ENCODE measurements at places on chromosomes 7 and 10.
A peak's percentile ranks its signal among the peaks of the same experiment; 100 is the strongest.

- no peak for DNase-seq
These were observed 16.3 kb upstream of the HNRNPH3 start for GRCh38 chr10:68315582-68315981.

- DNase-seq: no peak
These were observed 14.5 kb downstream of the CAPZA2 start for GRCh38 chr7:116876664-116877442.

GRCh38 chr7:45130910-45131309, 19.4 kb upstream of the TBRG4 start:
- DNase-seq: no peak

DNA sequence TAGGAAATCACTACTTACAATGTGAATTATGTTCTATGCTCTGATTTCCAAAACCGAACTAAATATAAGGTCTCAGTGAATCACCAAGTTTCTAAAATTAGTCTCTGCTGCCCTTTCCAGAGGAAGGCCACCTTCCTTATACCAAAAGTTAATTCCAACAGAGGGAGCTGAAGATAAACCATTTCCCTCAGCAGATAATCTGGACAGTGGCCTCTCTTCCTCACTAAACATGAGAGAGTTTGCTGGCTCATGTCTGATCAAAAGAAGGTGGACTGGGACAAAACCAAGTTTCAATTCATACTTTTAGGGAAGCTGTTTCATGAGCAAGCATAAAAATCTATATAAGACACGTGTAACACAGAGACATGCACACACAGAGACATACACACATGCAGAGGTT, 6.4 kb downstream of the FEZF1 start:
- no peak for DNase-seq

DNA sequence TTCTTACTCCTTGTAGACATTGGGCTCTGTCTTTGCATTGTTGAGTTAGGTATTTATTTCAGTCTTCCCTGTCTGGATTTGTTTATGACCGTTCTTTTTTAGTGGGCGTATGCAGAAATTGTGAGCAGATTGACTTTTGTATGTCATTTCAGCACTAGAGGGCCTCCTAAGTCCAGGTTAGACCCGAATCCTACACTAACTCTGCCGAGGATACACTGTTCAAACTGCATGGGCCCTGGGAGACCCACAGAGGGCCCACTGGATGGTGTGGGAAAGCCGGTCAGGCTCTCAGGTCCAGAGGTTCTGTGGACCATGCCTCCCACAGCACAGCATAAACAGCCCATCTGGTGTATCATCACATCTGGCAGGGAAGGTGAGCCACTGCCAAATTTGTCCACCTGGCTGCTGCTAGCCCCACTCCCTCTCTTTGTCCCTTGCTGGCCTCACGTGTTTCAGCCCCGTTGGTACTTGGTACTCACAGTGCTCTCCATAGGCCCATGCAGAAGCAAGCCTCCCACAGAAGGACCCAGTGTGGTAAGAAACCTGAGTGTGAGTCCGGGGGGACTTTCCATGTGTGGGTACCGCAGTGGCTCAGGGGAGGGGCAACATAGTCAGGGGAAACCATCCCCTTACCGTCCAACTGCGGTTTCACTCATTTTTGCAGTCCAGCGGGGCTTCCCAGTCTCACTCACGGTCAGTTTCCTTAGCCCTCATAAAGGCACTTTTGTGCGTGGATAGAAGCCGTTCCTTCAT, 112.8 kb downstream of the APBB1IP start:
- no peak for DNase-seq

GRCh38 chr10:132916956-132917666, 25.3 kb downstream of the CFAP46 start:
- no peak for DNase-seq

- no peak for DNase-seq
These were observed 103.1 kb upstream of the RHOBTB1 start for GRCh38 chr10:61047081-61047480.

GRCh38 chr7:108086962-108087361, 43.2 kb downstream of the LAMB4 start:
- DNase-seq: no peak

- no peak for DNase-seq
These were observed 707.9 kb downstream of the AUTS2 start for GRCh38 chr7:70306173-70306572.

DNA sequence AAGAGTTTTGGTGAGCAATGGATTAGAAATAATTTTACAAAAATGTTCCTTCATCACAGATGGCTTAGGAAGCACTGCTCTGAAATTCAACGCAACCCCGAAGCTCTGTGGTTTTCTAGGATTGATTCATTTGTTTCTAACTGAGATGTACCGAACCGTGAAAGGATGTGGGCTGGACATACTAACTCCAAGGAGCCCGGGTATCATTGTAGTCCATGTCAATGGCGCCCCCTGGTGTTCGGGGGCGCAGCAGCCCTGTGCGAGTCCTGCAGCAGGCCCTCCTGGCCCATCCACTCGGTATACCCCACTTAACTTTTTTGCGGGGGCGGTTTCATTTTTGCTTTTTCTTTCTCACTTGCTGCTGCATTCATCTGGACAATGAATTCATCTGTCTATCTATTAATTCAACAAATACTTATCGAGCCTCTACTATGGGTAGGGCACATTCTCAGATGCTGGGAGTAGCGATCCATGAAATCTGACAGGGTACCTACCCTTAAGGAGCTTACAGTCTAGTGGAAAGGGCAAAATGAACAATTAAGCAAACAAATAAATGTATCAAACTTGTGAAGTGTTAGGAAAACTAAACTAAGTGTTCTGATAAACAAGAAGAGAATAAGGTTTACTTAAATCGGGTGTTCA, 25.2 kb upstream of the ITPRID1 start:
- DNase-seq: peak; percentile 36

- no peak for DNase-seq
These were observed 18.5 kb upstream of the ANTXRL start for GRCh38 chr10:46268076-46268881.

DNA sequence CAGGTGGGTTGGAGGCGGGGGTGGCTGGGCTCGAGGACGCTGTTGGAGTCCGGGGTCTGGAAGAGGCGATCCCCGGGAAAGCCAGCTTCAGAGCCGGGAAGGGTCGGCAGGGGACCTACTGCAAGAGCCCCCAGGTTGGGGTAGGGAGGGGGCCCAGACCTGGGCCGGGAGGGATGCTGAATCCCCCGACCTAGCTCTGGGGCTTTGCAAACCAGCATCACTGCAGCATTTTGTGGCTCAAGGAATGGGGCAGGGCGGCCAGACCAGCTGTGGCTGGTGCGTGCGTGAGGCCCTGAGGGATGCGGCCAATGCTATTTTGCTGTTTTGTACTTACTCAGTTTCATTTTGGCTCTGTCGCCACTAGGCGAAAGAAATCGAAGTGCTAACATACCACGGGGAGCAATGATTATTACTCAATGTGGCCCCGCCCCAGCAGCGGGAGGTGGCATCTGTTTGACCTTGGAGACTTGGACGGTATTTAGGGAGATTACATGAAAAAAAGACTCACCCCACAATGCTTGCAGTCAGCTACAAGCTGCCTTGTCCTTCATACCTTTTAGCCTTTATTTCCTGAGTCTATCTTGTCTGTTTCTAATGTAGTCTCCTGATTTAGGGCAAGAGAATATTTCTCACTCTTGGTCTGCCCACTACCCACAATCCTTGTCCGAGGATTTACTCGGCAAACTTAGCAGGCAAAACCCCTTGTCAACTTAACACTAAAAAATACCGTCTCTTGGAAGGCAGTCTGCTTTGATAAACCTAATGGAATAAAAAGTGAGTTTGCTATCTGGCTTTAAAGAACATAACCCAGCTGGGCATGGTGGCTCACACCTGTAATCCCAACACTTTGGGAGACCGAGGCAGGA, 16.2 kb downstream of the HSPB1 start:
- peak; percentile 93 for DNase-seq

GRCh38 chr10:67695555-67695954, 440 bp downstream of the CTNNA3 start:
- no peak for DNase-seq

DNA sequence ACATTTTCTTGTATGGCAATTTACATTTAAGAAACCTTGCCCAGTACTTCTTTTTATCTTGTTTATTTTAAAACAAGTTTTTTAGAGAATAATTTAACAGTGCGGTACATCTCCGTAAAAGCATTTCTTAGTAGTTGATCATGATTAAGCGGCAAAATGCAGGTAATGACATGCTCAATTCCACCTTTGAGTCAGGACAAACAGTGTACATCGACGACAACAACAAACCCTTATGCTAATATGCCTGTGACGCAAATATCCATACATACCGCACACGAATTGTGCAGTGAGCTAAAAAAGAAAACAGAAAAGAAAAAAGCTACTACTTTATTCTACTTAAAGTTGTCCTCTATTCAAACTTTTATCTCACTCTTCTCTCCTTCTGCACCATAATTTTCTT, 1.9 kb downstream of the MAGI2 start:
- DNase-seq: no peak

GRCh38 chr7:71484380-71484779, 352.4 kb downstream of the GALNT17 start:
- DNase-seq: no peak

DNA sequence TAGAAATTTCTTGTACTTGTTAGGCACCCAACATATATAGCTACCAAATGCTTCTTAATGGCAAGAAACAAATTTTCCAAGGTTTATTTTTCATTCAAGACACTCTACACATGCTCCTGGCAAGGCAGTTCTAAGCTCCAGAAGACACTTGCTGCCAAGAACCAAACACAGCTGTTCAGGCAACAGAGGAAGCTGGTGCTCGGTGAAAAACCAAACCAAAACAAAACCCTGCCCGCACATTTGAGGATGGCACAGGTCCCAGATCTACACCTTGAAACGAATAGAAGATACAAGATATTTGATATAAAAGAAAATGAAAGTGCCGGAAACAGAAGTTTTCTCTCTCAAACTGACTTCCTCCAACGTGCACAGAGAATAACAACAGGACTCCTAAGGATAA, 4.9 kb upstream of the DNTT start:
- DNase-seq: no peak

DNA sequence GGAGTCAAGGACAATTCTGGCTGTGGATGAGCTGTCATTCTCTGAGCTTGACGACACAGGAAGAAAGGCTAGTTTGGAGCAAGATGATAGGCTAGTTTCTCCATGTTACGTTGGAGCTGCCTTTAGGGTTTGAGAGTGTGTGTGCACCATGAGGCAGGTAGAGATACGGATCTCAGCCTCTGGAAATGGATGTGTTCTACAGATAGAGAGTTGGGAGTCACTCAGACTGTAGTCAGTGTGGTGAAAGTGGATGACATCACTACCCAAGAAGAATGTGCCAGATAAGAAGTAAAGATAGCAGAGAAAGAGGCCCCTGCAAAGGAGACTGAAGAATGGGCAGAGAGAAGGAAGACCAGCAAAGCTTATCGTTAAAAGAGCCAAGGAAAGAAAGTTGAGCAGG, 42.4 kb downstream of the PNLIPRP3 start:
- DNase-seq: no peak

DNA sequence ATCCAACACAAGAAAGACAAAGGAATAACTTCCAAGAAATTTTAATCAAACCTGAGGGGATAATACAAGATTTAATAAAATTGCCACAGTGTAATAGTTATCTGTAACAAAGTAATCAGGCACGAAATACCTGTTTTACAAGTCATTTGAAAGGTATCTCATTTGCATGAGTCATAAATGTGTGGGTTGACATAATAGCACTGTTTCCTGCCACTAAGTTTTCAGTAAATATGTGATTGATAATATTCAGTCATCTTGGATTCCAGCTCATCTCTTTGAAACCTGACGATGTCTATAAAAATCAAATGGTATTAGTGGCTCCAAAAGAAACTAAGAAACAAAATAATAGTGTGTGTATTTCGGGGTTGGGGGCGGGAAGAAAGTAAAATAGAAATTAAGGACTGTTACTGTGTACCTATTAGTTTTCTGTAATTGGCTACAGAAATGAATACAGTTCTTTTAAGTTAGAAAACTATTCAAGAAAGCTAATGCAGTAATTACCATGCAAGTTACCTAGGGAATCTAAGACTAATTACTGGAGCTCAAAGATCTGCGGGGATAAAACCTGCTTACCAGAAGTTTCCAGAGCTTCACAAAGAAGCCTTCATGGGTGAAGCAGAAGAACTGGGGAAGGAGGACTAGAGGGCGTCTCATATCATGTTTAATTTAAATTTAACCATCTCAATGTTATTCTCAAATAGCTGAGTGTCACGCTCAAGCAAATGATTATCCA, 100.7 kb downstream of the ST8SIA6 start:
- DNase-seq: no peak

DNA sequence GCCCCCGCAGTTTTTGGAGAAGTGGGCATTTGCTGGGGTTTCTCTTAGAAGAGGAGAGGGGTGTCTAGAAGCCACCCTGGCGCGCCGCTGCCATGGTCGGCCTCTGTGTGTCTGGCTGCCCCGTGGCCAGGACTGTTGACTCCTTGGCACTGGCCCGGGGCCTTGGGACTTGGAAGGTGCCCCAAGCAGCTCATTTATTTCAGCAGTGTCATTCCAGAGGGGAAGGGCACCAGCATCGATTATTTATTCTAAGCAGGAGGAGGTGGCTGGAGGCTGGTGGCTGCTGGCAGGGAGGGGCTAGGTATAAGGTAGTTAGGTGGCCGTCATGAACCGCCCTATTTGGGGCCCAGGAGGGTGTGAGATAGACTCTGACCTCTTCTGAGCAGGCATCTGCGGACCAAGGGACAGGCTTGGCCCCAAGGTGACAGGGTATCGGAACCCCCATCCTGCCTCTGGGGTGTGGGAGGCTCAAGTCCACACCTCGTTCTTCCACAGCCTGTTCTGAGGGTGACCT, 1.6 kb downstream of the GTF2IRD1 start:
- DNase-seq: no peak

DNA sequence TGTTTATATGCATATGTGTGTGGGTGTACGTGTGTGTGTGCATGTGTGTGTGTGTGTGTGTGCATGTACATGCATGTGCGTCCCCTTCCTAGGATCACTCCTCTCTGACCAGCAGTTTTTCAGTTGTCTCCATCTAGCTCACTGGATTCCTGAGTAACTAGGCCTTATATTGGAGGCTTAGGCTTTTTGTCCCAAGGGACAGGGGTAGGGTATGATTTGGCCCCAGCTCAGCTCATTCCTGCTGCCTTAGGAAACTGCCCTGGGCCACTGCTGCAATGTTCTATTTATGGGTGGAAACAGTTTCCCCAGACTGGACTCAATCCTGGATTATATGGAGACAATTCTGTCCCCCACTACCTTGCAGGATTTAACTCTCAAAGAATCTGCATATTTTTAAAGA, 68.8 kb upstream of the SDK1 start:
- no peak for DNase-seq

GRCh38 chr7:31935124-31936054, 134.8 kb downstream of the PDE1C start:
- DNase-seq: no peak

- DNase-seq: no peak
These were observed 282.7 kb upstream of the FZD8 start for GRCh38 chr10:35924759-35925158.

DNA sequence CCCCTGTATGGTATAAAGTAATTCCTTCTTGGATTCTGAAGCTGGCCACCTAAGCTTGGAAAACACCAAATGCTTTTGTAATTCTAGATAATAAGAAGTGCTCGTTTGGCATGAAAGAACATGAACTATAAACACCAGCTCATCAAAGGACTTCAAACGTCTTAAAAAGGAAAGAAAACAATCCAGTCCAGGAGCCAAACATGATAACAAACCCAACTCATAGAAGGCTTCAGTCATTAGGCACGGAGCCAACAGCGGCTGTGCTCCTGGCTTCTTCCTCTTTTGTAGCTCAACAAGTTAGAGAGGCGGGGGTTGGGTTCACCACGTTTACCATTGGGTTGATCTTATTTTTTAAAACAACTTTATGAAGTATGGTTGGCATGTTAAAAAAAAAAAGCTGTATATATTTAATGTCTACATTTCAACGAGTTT, 56.4 kb upstream of the ECHDC3 start:
- DNase-seq: peak; percentile 91

GRCh38 chr7:155490697-155491628, 33.0 kb downstream of the EN2 start:
- no peak for DNase-seq

All from MV-4-11 (cell line).